Activated CD4-positive, alpha-beta T cell treated with anti-CD3 and anti-CD28 coated beads for 36 hours (primary cell): ENCODE measurements at places on chromosomes 4 and X.

GRCh38 chrX:69236641-69237040 is 71.4 kb upstream of the PJA1 start:
- DNase-seq, result no peak

GRCh38 chr4:122854447-122855352 is 28.1 kb downstream of the FGF2 start:
- no peak for DNase-seq

- DNase-seq, result peak; percentile 79
Measured at GRCh38 chrX:132622130-132622529, 133.3 kb upstream of the MBNL3 start.

DNA sequence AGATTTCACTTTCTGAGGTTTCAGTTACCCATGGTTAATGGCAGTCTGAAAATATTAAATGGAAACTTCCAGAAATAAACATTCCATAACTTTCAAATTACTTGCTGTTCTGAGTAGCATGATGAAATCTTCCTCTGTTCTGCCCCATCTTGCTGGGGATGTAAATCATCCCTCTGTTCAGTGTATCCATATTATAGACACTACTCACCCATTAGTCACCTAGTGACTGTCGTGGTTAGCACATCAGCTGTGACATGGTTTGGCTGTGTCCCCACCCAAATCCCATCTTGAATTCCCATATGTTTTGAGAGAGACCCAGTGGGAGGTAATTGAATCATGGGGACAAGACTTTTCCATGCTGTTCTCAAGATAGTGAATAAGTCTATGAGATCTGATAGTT is 125.5 kb upstream of the GIMD1 start:
- DNase-seq, result no peak

DNA sequence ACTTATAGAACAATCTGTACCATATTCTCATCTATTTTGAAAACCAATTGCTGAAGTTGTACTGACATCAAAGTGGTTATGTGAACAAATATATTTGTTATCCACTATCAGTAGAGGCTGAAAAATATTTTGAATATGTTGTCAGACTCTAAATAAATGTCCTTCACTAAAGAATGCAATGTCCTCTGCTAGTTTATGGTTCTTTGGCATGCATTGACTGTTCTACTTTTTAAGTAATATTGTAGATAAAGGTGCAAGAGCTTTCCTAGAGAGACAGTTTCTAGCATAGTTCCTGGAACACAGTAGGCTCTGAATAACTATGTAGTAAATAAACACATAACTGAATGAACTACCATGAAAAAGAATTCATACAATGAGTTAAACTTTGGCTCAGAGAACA is 18.2 kb upstream of the COX7B2 start:
- no peak for DNase-seq

- peak; percentile 70 for DNase-seq
Measured at GRCh38 chrX:65596270-65597034, 61.9 kb upstream of the LAS1L start.

DNA sequence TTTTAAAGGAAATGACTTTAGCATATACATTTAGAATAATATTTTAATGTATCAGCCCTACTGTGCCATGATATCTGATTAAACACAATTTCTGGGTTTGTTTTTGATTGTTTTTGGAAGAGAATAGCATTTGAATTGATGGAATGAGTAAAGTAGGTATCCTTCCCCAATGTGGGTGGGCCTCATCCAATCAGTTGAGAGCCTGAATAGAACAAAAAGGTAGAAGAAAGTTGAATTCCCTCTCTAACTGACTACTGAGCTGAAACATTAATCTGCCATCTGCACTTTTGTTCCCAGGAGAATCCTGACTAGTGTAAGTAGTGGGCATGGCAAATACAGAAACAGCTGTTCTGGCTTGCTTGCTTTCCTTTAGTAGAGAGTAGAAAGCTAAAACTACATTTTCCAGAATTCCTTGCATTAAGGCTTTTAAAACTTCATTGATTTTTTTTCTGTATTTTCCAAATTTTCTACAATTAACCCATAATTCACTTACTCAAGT is 9.7 kb upstream of the SEC24D start:
- no peak for DNase-seq

DNA sequence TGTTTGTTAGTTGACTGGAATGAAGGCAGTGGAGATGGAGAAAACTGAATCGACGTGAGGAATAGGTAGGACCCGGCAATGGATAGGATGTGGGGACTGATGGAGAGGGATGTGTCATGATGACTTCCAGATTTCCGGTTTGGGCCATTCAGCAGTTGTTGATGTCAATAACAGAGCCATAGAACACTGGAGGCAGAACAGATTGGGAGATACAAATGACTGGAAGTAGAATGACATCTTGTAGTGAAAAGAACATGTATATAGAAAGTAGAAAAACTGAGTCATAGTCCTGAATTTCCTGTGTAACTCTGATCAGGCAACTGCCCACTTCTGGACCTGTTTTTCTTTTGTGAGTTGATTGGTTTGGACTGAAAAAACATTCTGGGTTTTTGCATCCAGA is 24.5 kb downstream of the CETN2 start:
- no peak for DNase-seq

GRCh38 chr4:105622269-105622668 is 69.8 kb downstream of the ARHGEF38 start:
- no peak for DNase-seq

DNA sequence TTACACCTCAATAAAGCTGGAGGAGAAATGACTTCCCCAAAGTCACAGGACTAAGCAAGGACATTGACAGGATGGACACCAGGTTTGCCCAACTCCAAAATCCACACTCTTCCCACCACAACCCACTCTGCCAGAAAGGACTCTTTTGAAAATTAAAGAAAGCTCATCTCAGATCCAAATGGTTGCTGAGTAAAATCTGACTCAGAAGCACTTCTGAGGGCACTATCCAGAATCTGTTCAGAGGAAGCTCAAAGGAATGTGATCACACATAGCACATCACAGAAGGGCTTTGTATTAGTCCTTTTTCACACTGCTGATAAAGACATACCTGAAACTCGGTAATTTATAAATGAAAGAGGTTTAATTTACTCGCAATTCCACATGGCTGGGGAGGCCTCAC is 155.5 kb downstream of the RAB28 start:
- DNase-seq, result no peak

DNA sequence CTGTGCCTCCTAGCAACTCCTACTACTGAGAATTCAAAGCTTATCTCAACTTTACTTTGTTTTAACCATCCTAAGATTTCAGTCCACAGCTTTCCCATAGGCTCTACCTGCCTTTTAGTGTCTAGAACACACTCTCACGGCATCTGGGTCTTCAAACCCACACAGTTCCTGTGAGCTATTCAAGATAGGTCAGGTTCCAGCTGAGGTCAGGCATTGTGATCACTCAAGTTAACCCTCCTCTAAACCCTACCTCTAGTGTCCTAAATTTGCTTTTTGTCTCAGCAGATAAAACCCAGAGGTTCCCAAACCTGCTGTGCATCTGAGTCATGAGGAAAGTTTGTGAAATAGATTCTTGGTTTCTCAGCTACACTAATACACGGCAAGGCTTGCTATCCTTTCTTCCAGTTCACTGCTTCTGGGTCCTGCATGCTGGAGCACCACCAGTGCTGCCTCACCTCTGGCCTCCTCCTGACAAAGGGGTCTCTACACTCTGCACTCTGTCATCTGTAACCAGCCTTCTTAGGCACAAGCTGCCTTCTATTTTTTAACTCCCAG is 324.6 kb upstream of the MAGEB2 start:
- DNase-seq, result no peak

DNA sequence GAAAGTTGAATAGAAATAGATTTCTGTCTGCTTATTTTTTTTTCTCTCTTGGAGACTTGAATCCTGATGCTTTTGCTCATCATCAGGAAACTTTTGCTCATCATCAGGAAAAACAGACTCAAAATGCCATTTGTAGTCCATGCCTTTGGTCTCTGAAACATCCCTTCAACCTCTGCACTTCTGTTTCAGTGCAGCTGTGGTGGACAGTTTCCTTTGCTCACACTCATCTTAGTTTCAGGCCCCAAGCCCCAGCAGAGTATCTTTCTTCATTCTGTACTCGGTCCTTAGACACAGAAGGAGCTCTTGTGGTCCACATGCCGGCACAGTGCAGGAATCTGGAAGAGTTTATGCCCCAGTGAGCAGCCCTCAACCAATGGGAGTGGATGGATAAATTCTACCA is 337.9 kb downstream of the PPP3CA start:
- no peak for DNase-seq

DNA sequence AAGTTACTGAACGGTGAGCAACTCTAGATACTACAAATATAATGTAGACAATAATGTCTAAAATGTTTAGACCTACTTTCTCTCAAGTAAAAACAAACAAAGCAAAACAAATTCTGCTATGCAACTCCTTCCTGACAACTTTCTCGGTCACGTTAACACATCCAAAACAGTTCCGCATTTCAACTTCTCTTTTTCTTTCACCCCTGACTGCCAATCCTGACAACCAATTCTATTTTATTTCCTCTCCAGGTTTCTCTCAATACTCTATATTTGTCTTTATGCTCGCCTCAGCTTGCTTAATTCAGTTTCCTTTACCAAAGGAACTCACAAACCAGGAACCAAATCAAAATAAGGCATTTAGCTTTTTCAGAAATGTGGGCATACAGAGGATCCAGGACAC is 513.0 kb downstream of the FSTL5 start:
- DNase-seq, result no peak

DNA sequence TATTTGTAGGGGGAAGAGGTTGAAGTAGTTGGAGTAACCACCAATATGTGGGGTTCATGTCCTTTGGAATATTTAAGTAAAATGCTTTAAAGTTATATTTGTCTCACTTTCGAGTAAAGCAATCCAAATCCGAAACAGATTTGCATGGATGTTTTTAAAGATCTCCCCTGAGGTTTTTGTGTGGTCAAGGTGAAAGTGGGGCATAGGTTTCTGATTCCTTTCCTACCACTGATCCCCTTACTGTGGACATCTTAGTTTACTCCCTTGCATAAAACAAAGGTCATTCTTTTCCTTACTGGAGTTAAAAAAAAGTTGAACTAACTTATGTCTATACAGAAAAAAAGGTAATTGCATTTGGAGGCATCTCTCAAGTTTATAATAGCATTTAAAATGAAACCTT is 71.9 kb upstream of the PHOX2B start:
- no peak for DNase-seq

GRCh38 chrX:23817979-23818336 is 35.0 kb downstream of the SAT1 start:
- DNase-seq, result no peak

GRCh38 chr4:100059467-100059866 is 109.4 kb upstream of the H2AZ1 start:
- DNase-seq, result no peak

GRCh38 chrX:114611018-114611619 is 27.2 kb downstream of the HTR2C start:
- DNase-seq, result peak; percentile 32

DNA sequence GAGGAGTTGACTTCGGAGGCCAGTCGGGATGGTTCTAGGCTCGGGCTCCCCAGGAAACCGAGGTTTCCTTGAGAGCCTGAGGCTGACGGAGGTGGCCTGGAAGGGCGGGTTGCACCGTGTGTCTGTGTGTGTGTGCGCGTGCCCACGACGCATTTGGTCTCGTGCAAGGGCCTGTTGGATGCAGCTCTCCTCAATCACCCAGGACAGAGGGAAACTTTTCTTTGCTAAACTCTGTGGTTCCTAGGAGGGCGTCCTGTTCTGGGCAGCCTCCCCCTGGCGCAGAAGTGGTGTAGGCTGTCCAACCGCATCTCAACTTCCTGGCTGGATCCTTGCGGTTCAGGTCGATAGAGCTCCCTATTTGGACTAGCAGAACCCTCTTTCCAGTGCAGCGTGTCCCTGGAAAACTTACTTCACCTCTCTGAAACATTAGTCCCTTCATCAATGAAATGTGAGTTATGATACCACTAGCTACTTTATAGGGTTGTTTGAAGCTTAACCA is 973 bp downstream of the STK32B start:
- no peak for DNase-seq

DNA sequence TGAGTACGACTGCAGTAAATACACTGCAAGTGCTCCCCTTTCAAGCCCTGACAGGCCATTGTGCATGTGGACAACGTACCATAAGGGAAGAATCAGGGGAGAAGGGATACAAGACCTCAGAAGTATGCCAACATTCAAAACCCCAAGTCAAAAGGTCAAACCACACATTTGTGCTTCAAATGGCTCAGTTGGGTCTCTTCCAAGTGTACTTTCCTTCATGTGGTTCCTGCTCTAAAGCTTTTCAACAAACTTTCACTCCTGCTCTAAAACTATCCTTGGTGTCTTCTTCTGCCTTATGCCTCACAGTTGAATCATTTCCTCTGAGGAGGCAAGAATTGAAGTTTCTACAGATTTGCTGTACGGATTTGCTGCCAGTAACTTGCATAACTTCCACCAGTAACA is 305.7 kb upstream of the SLIT2 start:
- DNase-seq, result no peak

GRCh38 chr4:121863799-121864198 is 6.5 kb downstream of the BBS7 start:
- no peak for DNase-seq

GRCh38 chrX:78886550-78886949 is 58.6 kb upstream of the P2RY10 start:
- DNase-seq, result no peak

GRCh38 chr4:4590546-4590945 is 48.7 kb upstream of the STX18 start:
- no peak for DNase-seq

GRCh38 chrX:44903107-44903506 is 30.1 kb downstream of the KDM6A start:
- DNase-seq, result peak; percentile 35

GRCh38 chr4:101420661-101421060 is 73.3 kb upstream of the PPP3CA start:
- no peak for DNase-seq

DNA sequence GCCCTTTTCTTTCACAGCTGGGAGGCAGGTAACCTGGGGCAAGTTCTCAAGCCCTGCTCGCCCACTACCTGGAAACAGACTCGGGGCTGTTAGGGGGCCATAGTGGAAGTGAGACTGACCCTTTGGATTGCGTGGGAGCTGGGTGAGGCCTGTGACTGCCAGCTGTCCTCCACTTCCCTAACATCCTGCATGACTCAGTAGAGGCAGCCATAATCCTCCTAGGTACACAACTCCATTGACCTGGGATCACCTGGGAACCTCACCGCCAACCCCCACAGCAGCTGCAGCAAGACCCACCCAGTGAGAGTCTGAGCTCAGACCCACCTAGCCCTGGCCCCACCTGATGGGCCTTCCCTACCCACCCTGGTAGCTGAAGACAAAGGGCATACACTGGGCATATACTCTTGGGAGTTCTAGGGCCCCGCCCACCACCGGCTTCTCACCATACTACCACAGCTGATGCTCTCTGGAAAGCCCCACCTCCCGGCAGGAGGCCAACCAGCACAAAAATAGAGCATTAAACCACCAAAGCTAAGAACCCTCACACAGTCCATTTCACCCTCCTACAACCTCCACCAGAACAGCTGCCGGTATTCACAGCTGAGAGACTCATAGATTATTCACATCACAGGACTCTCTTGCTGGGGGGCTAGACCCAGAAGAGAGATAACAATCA is 61.1 kb upstream of the DCTD start:
- DNase-seq, result peak; percentile 12

DNA sequence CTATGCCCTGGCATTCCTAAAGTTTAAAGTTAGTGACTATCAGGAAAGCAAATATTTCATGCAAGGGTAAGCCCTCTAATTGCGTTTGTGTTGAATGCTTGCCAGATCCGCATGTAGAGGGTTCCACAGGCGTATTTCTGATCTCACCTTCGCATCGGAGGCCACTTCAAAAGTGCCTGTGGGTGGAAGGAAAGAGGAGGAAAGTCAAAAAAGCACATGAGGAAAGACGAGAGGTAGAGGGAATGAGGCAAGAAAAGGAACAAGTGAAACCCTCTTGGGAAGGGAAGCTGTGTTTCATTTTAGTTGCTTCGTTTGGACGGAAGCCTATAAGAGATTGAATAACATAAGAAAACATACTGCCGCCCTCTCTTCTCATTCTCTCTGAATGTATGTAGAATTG is 628.8 kb downstream of the SPRY1 start:
- DNase-seq, result no peak
